Stimulated activated naive CD4-positive, alpha-beta T cell treated with Interleukin-2 at 50 U/mL for 16 hours (primary cell): ENCODE measurements at places on chromosomes 5 and 9.
A peak's percentile ranks its signal among the peaks of the same experiment; 100 is the strongest.

DNA sequence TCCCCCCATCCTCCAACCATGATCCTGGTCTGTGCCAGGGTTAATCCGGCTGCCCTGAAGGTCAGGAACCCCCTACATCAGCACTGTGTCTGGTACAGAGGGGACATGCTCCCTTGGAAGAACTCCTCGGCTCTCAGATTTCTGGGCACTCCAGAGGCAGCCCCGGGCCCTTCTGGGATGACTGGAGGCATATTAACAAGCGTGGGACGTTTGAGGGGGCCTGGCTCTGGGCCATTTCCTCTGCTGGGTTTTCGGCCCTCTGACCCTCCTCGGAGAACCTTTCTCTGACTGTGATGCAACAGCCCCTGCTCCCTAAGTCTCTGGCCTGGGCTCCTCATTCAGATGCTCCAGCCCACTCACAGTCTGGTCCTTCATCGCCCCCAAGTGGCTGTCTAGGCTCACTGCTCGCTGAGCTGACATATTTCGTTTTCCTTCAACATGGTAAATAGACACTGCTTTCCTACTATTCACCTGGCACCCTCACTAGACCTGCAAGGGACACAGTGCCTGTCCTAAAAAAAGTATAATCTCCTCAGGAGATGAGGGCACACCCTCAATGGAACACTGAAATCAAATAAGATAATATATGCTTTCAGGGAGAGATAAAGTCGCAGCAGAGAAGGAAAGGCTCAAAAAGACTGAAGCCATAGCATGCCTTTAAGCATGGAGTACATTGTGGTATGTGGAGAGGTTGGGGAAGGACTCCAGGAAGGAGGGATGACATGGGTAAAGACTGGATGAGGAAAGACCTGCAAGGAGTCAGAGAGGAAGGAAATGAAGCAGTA is 404.7 kb upstream of the TRPC7 start:
- no peak for DNase-seq

- DNase-seq: no peak
Observed at GRCh38 chr5:14238272-14238671, 95.1 kb downstream of the TRIO start.

- DNase-seq: no peak
Observed at GRCh38 chr5:3789519-3790193, 194.0 kb downstream of the IRX1 start.

GRCh38 chr5:86354664-86355063 is 263.1 kb upstream of the COX7C start:
- DNase-seq: no peak

DNA sequence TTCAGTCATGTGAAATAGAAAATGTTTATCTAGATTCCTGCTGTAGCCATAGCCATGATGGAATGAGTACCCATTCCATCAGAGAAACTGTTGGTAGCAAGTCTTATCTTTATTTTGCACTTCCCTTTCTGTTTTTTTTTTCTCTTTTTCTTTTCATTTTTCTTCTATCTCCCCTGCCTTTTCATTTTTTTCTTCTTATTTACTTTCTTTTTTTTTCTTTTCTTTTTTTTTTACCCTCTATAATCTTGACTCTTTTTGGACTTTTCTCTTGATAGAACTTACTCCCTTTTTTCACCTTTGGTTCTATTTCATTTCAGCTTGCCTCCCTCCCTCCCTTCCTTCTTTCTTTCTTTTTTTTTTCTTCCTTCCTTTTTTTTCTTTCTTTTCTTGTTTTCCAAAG is 15.4 kb downstream of the SLC25A46 start:
- no peak for DNase-seq

- no peak for DNase-seq
Observed at GRCh38 chr5:124287813-124288212, 458.6 kb downstream of the ZNF608 start.

- no peak for DNase-seq
Observed at GRCh38 chr9:35193762-35194161, 32.0 kb downstream of the UNC13B start.

DNA sequence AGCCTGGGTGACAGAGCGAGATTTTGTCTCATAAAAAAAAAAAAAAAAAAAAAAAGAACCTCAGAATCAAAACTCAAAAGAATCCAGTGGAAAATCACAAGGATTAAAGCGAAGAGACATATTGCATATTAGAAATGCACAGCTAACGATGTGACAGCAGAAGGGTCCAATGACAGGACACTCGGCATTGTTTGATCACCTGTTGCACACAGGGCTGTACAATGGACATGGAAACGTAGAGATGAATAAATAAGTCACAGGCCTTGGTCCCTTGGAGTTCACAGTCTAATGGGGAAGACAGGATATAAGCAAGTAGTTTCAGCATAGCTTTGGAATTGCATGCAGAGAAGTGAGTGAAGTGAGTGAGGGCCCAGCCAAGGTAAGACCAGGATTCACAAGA is 25.9 kb upstream of the PIK3R1 start:
- no peak for DNase-seq

DNA sequence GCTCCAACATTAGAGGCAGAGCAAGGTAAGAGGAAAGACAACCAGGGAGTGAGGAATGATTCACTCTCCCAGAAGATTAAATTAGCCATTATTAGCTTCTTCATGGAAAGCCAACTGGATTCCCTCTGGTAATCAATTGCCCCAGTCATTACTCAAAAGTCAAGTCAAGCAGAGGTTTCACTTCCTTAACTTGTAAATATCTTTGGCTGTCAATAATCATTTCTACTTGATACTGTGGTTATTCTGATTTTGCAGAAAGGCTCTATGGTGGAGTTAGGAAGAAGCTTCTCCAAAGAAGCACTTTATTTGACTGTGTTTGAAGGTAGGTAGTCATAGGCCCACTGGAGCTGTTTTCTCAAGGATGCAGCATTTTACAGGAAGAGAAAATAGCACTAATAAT is 78.0 kb downstream of the JAKMIP2 start:
- no peak for DNase-seq

DNA sequence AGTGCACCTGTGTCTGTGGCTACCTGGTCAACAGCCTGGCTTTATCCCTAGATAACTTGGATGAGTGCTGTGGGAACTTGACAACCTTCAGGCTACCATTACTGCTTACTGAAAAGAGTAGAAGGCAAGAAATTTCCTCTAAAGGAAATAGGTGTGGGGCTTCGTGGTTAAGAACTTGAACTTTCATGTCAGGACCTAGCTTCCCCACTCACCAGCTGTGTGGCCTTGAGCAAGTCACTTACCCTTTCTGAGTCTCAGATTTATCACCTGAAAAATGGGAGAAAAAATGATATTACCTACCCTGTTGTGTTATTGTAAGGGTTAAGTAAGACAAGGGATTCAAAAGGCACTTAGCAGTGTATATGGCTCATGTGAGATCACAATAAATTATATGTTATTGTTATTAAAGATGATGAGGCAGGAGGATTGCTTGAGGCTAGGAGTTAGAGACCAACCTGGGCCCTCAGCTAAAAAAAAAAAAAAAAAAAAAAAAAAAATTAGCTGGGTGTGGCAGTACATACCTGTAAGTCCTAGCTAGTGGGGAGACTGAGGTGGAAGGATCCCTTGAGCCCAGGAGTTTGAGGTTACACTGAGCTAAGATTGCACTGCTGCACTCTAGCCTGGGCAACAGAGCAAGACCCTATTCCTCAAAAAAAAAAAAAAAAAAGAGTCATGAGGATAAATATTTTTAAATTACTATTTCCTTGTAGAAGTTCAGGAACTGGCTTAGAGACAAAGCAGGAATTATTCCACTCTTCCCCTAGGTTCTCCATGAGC is 97.0 kb upstream of the SPRY4 start:
- DNase-seq: no peak

GRCh38 chr9:81305561-81306182 is 383.7 kb downstream of the TLE1 start:
- no peak for DNase-seq

- no peak for DNase-seq
Observed at GRCh38 chr5:161086461-161086860, 234.4 kb upstream of the ATP10B start.

DNA sequence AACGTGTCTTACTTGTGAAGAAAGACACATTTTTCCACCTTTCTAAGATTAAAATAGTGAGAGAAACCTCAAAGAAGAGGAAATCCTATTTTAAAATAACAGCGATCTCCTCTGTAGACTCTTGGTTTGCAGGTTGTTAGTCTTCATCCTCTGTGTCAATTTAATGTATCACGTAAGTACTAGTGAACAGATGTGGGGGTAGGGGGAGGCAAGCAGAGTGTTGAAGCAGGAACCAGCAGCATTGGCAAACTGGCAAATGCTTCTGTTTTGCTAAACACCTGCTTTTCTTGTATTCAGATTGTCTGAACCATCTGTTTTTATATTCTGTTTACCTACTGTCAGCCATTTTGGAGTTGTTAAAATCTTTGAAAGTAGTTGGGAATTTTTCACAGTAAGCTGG is 159.3 kb upstream of the TLX3 start:
- no peak for DNase-seq

DNA sequence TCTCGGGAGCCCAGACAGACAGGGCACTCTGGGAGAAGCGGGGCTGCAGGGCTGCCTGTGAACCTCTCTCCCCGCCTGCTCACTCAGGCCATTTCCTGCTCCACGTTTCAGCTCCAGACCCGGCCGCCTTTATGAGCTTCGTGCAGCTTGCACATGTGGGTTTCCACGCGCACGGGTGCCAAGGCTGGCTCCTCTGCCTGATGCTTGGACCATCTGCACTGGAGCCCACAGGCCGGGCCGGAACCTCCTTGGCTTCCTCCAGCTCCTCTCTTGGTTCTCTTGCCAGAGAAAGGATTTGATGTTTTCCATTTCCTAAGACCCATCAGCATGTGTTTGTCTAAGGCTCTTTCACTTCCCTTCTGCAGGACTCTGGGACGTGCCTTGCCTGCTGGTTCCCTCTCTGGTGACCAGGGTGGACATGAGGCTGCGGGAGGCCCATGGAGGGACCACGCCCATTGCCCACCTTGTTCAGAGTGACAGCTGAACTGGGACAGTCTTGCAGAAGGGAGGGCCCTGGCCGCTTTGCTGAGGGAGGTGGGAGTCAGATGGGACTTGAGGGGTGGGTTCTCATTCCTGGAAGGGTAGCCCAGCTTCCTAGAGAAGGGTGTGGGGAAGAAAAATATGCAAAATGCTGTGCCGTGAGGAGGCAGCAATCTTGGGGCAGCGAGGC is 23.3 kb upstream of the COL5A1 start:
- DNase-seq: no peak

GRCh38 chr9:138044485-138045383 is 167.2 kb downstream of the CACNA1B start:
- DNase-seq: no peak

DNA sequence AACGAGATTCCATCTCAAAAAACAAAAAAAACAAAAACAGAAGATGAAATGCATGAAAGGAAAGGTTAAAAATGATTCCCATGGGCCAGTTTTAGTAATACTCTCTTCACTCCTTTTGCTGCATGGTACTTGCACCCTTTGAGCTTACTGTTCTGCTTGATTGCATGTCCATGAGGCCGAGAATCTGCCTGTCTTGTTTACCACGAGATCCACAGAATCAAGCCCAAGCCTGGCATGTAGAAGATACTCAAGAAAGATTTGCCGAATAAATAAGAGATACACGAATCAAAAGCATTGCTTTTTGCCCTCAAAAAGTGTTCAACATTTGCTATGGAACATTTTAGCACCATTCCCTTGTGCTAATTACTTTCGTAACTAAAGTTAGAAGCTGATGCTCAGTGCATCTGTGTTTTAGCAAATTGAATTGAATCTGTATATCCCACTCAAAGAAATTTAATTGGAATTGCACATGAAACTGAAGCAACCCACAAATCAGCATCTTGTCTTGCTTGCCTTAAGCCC is 1.1 kb downstream of the FAXDC2 start:
- DNase-seq: no peak

DNA sequence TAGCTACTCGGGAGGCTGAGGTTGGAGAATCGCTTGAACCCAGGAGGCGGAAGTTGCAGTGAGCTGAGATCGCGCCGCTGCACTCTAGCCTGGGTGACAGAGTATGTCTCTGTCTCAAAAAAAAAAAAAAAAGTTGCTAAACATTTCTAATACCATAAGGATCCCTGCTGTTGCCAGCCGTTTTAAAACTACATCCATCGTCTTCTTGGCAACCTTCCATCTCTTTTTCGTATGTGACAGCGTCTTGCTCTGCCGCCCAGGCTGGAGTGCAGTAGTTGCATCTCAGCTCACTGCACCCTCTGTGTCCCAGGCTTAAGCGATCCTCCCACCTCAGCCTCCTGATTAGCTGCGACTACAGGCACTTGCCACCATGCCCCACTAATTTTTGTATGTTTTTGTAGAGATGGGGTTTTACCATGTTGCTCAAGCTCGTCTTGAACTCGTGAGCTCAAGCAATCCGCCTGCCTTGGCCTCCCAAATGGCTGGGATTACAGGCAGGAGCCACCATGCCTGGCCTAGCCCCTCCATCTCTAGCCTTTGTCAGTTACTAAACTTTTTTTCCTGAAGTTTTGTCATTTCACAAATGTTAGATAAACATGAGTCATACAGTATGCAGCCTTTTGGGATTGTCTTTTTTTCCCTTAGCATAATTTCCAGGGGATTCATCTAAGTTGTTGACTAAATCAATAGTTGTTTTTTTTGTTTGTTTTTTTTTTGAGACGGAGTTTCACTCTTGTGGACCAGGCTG is 13.5 kb downstream of the NSD1 start:
- DNase-seq: no peak

DNA sequence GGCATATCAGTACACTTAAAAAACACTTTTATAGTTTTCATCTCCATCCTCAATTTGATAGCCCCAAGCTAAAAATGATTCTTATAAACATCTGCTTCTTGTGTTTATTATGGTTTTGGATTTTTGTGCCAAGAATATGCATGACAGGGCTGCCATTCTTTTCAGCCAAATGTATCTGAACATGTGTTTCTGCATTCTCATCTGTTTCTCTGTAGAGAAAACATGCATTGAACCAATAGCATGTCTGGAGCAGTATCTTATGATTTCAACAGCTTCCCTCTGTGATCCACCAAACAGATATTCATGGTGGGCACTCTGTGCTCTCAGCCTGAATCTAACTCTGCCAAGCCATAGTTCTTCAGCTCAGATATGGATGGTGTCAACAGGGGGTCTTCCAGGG is 99.3 kb upstream of the ERCC6L2 start:
- no peak for DNase-seq

- no peak for DNase-seq
Observed at GRCh38 chr5:10660135-10660534, 96.3 kb downstream of the ANKRD33B start.

GRCh38 chr5:149618581-149619248 is 37.4 kb downstream of the ARHGEF37 start:
- DNase-seq: no peak

DNA sequence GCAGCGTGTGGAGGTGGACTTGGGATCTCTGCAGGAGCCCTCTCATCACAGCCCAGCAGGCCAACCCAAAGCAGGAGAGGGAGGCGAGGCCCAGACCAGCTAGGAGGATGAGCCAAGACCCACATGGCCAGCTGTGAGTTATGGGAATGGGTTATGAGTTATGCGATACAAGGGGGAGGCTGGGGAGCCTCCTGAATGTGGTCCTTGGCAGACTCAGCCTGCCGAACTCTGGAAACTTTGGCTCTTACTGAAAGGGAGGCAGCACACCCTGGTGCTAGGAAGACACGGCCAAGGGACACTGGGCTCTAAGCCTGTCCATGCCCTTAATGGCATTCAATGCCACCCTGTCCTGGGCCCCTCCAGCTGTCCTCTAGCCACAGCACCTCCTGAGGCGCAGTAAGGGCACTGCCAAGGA is 7.7 kb upstream of the VAV2 start:
- no peak for DNase-seq

- peak; percentile 66 for DNase-seq
Observed at GRCh38 chr5:1536322-1536845, 12.6 kb upstream of the LPCAT1 start.

- DNase-seq: no peak
Observed at GRCh38 chr9:16150938-16151650, 598.3 kb downstream of the CCDC171 start.
